ENCODE measurements at places on chromosomes 7 and 10.

DNA sequence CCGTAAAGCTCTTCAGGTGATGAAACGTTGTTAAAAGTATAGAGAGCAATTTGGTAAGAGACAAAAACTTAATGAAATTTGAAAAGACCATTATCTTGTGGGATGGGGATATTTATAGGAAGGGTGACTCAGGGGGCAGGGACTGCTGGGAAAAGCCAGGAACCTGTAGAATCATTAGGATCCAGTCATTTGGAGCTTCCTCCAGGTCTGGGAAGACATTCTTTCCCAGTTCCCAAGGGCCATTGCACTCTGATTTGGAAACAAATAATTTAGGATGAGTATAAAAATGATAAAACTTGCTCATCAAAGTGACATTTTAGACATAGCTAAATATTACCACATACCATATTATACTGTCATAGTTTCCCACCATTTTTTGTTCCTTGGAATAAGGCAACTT, 143.9 kb downstream of the PFKFB3 start:
- no peaks in the 10 kb centered on the region for H3K27me3 ChIP-seq
- H3K4me3 ChIP-seq, result no peak overlapping the region

DNA sequence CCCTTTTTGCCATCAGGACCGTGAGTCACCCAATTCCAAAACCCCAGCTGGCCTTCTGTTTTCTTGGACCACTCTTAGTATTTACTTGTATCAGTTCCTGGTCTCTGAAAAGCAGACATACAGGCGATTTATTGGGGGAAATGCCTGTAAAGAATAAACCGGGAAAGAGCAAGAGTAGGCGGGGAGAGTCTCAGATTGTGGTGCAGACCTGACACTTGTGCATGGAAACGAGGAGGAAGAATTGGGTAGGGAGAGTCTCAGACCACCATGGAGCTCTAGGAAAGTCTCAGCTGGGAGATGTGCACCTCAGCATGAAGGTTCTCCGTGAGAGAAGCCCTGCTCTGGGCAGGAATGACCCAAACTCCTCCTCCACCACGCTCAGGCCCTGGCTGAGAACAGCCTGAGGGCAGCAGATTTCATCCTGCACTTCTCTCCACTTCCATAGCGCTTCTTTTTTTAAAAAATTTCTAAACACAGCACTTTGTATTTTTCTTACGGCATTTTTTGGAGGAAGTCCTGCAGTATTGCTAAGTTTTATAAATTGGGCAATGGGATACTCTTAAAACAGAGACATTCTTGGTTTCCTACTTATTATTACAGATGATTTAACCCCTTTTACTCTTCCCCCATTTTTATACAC, 6.1 kb upstream of the TASOR2 start:
- no peaks in the 10 kb centered on the region for H3K36me3 ChIP-seq
- no peak overlapping the region for H3K4me3 ChIP-seq
- no peaks in the 10 kb centered on the region for H3K27me3 ChIP-seq
- H3K4me1 ChIP-seq, result peaks cover 5% of the 10 kb centered on the region
- DNase-seq, result no peak

DNA sequence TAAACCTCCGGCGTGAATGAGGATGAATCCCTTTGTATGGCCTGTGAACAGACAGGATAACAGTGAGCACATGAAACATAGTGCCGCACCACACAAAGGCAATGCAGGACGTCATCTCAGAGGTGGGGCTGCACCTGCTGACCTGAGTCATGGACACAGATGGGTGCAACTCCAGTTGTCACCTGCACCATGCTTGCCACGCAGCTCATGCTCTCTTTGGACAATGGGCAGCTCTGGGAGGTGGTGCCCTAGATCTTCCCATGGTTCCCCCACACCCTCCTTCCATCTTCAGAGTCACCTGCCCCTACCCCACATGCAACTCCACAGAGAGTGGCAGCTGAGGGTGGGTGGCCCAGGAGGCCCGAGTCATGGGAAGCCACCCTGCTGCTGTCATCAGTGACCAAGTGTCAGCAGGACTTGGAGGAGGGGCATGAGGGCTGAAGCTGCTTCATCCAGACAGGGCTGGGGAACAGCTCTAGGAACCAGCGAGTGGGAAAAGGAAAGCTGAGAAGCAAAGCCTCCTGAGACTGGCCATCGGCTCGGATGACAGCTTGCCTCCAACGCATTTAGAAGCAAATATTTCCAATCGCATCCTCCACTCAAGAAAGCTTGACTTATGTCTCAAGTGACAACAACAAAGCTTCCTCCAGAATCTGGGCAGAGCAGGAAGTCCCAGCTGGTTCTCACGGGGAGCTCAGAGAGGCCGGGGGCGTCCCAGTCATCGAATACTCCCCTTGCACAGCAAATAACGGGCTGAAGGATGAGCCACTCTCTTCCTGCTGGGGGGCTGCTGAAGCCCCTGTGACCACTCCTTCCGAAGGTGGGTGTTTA, 27.1 kb downstream of the VIPR2 start:
- no peaks in the 10 kb centered on the region for H3K4me1 ChIP-seq
- DNase-seq, result no peak
- no peak overlapping the region for H3K4me3 ChIP-seq
- no peak overlapping the region for H3K27ac ChIP-seq

- peaks cover 70% of the 10 kb centered on the region for H3K4me1 ChIP-seq
- no peaks in the 10 kb centered on the region for H3K27me3 ChIP-seq
- no peak overlapping the region for H3K4me3 ChIP-seq
- DNase-seq, result no peak
- peak overlapping the region; percentile 69 for H3K27ac ChIP-seq
These were observed 7.4 kb downstream of the EGFR start for GRCh38 chr7:55026086-55026790.

DNA sequence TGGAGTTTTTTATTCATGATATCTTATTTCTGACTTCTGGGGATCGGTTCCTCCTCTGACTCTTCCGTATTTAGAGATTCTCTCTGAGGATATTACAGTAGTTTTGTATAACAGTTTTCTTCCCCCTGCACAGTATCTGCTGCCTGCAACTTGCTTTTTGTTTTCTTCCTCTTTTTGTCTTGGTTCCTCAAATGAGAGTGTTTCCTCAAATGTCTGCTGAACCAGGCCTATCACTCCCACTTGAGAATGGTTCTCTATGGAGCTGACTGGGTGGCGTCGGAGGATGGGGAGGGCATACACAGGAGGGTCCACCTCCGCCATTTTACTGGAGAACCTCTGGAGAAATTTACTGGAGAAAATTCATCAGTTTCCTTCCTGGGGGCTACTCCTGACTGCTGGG, 27.7 kb downstream of the ARHGAP22 start:
- H3K27ac ChIP-seq, result no peak overlapping the region
- H3K4me3 ChIP-seq, result no peak overlapping the region
- no peaks in the 10 kb centered on the region for H3K36me3 ChIP-seq
- H3K27me3 ChIP-seq, result peaks cover 4% of the 10 kb centered on the region
- H3K4me1 ChIP-seq, result peaks cover 11% of the 10 kb centered on the region

- H3K4me3 ChIP-seq, result no peak overlapping the region
- no peaks in the 10 kb centered on the region for H3K4me1 ChIP-seq
- H3K27ac ChIP-seq, result no peak overlapping the region
- no peaks in the 10 kb centered on the region for H3K36me3 ChIP-seq
- no peaks in the 10 kb centered on the region for H3K27me3 ChIP-seq
These were observed 272.5 kb downstream of the SEMA3A start for GRCh38 chr7:83921941-83922607.

DNA sequence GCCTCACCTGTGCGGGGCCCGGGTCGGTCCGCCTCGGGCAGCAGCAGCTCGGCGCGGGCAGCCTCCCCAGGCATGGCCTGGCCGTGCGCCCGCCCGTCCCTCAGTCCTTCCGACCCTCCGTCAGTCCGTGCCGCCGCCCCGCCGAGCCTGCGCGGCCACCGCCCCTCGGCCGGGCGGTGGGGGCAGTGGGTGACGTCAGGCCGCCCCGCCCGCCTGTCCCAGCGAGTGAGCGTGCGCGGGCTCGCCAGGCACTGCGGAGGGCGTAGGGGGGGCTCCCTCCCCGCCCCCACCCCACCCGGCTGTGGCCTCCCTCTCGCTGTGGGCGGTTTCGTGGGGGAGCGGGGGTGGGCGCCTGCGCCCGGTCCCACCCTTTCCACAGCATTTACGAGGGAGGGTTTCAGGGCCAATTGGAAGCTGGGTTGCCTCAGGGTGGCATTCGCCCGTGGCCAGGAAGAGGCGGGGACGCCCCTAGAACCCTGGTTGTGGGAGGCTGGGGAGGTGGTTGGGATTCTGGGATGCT, at the start of gene NACAD:
NACAD (minus strand) TSS at position 149 of the 520 bp plus-strand sequence; CDS start at position 74, 75 bp downstream.
- H3K27ac ChIP-seq, result no peak within 1 kb of the TSS
- peak within 1 kb of the TSS; percentile 61 for H3K4me3 ChIP-seq
- H3K36me3 ChIP-seq, result no peaks in the 10 kb centered on the region
- no peaks in the 10 kb centered on the region for H3K27me3 ChIP-seq
- no peak for DNase-seq

DNA sequence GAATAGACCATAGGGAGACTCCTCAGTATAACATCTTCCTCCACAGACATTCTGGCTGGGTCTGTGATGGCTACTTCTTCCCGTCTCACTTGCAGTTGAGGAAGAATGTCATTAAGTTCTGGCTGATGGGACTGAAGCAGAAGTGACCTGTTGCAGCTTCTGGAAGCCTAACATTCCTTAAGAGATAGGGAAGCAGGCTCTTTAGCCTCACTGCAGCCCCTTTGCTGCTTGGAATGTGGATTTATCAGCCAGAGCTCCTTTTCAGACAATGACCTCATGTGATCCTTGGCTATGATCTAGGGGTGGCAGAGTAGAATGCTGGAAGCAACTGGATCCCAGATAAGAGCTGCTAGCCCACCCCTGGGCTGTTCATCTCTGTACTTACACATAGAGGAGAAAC, 142.5 kb downstream of the RNF216 start:
- H3K36me3 ChIP-seq, result peaks cover 17% of the 10 kb centered on the region
- H3K4me1 ChIP-seq, result peaks cover 38% of the 10 kb centered on the region
- H3K4me3 ChIP-seq, result no peak overlapping the region
- DNase-seq, result no peak
- no peak overlapping the region for H3K27ac ChIP-seq

DNA sequence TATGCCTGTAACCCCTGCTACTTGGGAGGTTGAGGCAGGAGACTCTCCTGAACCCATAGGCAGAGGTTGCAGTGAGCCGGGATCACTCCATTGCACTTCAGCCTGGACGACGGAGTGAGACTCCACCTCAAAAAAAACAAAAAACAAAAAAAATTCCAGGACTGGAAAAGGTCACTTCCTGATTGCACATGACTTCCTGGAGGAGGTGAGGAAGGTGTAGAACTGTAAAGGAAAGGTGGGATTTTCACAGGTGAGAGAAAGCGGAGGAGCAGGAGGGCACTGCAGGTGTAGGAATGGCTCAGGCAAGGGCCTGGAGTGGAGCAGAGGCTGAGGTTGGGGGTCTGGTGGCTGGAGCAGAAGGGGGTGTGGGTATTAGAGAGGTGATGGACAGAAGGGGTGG, 3.2 kb upstream of the MUC3A start:
- no peak for DNase-seq
- H3K4me1 ChIP-seq, result no peaks in the 10 kb centered on the region
- peaks cover 6% of the 10 kb centered on the region for H3K27me3 ChIP-seq
- no peak overlapping the region for H3K27ac ChIP-seq

DNA sequence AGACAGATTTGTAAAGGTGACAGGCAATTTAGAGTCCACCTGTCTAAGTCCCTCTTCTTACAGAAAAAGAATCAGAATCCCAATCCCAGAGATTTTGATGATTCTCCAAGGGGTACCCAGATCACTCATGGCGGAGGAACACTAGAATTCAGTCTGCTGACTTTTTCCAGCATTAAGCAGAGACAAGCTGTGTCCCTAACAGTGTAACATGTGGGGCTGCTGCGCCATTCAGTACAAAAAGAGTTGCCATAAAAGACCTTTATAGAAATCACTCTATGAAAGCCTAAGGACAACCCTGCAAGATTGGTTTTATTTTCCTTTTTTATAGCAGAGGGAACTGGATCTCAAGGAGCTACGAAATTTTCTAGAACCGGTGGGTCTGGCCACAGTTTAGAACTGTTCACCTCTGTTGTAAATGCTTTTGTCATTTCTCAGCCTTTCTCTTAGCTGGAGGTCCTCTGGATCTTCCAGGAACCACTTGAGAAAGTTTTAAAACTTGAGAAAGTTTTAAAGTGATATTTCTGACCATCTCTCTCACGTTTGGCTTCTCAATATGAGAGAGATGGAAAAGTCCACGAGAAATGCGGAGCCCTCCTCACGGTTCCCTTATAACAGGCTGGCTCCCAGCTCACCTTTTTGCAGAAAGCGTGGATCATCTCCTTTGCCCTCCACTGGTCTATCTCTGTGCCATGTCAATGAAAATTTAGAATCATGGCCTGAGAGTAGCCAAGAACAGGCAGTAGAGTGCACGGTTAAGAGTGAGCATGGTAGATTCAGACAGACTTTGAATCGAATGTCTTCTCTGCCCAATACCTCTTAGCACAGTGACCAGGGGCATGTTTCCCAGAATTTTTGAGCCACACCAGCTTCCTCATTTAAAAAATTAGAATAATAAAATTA, 826 bp downstream of the GIMAP7 start:
- no peaks in the 10 kb centered on the region for H3K27me3 ChIP-seq
- no peak overlapping the region for H3K27ac ChIP-seq
- no peak overlapping the region for H3K4me3 ChIP-seq
- DNase-seq, result no peak

GRCh38 chr10:3828404-3829155, 43.6 kb upstream of the KLF6 start:
- H3K27me3 ChIP-seq, result no peaks in the 10 kb centered on the region
- peak overlapping the region; percentile 58 for H3K27ac ChIP-seq
- DNase-seq, result no peak
- peaks cover 18% of the 10 kb centered on the region for H3K4me1 ChIP-seq
- peak overlapping the region; percentile 13 for H3K4me3 ChIP-seq
- H3K36me3 ChIP-seq, result no peaks in the 10 kb centered on the region

- H3K4me3 ChIP-seq, result no peak overlapping the region
- H3K36me3 ChIP-seq, result no peaks in the 10 kb centered on the region
- no peaks in the 10 kb centered on the region for H3K4me1 ChIP-seq
- H3K27me3 ChIP-seq, result peaks cover 12% of the 10 kb centered on the region
- no peak overlapping the region for H3K27ac ChIP-seq
These were observed 230.0 kb upstream of the GRB10 start for GRCh38 chr7:51012569-51013217.

DNA sequence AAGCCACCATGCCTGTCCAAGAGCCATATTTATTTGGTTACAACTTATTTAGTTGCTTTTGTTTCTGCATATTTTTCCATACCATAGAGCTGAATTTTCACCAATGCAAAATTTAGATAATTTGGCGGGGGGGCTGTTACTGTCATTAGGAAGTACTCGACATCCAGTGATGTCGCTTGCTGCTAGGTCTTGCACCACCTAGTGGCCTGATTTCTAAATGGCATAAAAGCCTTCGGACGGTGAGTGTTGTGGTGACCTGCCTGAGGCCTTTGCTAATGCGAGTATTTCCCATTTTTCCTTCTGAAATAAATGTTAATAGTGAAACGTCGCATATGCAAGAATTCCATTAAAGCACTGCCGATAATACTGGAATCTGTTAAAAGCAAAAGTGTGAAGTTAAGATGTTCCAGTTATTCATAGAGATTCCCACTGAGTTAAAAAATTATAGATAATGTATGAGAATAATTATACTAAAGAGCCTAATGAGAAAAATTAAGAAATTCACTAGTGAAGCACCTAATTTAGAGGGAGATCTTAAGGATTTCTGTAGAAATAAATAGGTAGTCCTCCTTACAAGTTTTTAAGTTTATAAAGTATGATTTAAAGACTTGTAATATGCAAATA, 86.1 kb upstream of the DNAJB6 start:
- H3K4me1 ChIP-seq, result no peaks in the 10 kb centered on the region
- no peaks in the 10 kb centered on the region for H3K27me3 ChIP-seq
- H3K4me3 ChIP-seq, result no peak overlapping the region
- peaks cover 32% of the 10 kb centered on the region for H3K36me3 ChIP-seq

All from keratinocyte (primary cell).